ENCODE measurements at places on chromosomes 3 and 15.

DNA sequence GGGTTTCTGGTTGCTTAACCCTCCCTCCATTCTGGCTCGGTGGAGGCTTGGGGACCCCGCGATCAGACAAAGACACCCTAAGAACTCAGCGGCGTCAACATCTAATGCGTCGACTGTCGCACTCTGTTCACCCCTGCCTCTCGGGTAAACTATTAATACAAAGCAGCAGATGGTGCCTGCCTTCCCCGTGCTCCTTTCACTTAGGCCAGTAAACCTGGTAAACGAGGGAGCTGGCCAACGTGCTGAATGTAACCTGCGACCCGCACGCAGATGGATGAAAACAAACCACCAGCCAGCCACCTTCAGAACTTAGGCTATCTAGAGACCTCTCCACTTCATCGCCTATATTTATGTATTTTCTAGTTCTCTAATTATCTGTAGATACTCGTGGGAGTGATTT is 848 bp upstream of the CADPS start:
- no peak for DNase-seq

GRCh38 chr3:101279162-101279561 is 41.2 kb downstream of the IMPG2 start:
- no peak for DNase-seq

DNA sequence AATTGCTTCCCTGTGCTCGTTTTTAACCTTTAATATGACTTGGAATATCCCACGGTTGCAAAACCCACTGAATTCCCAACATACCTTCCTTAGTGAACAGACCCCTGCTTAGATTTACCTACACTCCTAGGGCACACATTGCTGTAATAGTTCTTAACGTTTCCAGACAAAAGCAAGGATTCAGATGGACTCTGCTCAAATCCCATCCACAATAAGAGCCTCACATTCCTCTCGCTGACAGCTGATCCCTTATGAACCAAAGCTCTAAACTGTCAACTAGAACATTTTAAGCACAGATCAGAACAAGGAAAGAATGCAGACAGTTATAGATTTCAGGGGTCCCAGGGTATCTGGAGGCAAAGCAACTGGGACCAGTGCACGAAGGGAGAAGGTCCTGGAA is 248.3 kb upstream of the ICE2 start:
- DNase-seq, result no peak

DNA sequence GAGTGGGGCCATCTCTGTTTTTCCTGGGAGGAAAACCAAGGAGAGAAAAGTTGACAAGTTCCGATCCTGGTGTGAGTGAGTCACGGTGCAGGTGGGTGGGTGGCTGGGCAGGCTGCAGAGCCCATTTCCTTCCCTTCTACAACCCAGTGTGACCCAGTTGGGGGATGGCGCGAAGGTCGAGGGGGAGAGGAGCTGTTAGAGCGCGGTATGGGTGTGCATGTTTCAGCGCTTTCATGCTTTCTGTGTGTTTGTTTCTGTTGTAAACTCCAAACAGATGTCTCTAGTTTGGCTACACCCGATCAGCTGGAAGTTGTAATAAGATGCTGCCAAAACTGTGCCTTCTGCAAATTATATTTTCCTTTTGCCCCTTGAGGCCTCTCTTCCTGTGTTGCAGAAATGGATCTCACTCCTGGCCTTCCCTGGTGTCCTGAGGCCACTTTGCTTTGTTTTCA is 3.8 kb downstream of the FAM43A start:
- no peak for DNase-seq

GRCh38 chr3:53566461-53567145 is 72.2 kb downstream of the CACNA1D start:
- DNase-seq, result no peak

- DNase-seq, result no peak
Measured at GRCh38 chr15:27271258-27271657, 300.3 kb downstream of the GABRG3 start.

GRCh38 chr3:131973731-131974130 is 61.1 kb downstream of the CPNE4 start:
- DNase-seq, result no peak

DNA sequence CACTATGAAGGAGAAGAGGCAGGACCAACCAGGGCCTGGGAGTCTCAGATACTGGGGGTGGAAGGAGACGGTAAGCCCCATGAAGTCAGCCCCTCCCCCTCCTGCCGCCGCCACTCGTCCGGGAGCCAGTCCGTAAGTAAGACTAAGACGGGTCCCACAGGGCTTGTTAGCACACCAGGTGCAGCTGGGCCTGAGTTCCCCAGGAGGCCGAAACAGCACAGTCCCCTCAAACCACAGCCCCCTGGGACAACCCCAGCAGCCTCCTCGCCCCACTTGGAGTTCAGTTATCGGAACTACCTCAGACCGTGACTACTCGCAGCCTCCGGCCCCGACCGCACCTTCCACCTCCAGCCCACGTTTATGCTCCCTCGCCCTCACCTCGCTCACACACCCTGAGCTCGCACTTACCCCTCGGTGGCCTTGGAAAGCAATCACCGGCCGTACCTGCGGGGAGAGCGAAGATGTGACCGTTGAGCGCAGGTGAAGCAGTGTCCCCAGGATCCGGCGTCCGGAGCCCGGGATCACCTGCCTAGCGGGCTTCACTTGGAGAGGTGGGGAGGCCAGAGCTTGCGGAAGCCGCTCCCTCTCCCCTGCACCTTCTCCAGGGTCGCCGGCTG is 557 bp downstream of the ELL3 start:
- no peak for DNase-seq

DNA sequence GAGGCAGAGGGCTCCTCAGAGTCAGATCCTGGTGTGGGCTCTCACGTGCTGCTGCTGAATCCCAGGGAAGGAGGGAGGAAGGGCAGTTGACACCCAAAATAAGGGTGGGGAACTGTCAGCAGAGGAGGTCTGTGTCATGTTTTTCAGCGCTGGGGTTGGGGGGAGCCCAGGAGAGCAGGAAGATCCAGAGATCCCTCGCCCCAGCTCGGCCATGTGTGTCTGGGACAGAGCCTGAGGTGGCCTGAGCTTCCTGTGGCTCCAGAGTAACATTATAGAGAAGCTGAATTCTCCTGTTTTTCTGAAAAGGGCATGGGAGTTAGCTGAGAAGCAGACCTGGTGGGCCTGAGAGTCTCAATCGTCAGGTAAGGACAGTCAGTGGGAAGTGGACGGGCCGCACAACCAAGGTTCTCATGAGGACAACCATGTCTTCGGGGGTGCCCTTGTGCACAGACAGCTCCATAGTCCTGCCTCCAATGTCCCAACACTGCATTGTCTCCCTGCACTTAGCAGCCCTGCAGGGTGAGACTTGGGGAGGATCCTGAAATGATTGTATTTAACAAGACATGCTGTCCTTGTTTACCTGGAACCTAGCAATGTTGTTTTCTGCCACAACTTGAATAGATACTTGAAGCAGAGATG is 18.4 kb downstream of the UMPS start:
- DNase-seq, result no peak

DNA sequence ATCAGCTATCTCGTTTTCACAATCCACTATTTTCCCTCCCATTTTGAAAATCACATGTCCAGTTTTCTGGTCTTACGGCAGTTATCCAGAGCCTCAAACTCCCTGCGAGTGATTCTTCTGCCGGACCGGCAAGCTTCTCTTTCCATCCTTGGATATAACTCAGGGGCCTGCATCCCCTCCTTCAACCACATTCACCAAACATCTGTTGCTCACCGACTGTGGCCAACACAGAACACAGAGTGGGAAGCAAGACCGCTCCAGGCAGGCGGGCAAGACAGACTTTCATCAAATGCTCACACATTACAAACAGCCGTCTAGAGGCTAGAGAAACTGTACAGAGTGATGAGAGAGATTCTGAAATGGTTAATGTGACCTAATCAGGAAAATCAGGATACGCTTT is 7.6 kb upstream of the SLC12A8 start:
- no peak for DNase-seq

DNA sequence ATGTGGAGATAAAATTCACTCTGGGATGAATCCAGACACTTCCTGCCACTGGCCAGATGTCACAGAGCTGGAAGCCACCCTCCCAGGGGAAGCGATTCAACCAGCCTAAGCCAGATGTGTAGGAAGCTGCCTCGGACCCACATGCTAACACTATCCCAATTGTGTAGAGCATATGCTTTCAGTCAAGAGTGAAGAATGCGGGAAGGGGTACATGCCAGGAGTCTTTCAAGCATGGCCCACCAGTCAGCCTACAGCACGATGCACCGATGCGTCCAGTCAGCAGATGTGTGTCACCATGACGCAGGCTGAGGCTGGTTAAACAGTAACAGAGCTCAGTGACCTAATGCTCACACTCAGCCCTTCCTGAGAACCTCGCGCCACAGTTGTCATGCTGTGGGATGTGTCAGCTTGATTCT is 38.8 kb upstream of the BNC1 start:
- DNase-seq, result no peak

- no peak for DNase-seq
Measured at GRCh38 chr15:90367576-90367975, 15.5 kb downstream of the ZNF774 start.

DNA sequence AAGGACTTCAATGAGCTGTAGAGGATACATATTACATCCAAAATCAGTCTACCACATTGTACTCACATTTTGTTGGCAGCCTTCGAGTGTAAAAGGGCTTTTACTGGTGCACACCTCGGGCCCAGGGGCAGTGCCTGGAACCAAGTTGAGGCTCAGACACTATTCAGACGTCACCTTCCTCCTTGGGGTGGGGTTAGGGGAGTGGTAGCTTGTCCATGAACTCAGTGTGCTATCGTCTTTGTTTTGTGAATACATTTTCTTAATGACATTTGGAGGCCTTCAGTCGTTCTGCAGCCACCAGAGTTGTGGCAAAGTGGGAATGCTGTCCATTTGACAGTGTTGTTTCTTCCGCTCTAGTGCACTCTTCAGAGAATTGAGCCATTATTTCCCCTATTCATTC is 114.2 kb downstream of the PGPEP1L start:
- no peak for DNase-seq

DNA sequence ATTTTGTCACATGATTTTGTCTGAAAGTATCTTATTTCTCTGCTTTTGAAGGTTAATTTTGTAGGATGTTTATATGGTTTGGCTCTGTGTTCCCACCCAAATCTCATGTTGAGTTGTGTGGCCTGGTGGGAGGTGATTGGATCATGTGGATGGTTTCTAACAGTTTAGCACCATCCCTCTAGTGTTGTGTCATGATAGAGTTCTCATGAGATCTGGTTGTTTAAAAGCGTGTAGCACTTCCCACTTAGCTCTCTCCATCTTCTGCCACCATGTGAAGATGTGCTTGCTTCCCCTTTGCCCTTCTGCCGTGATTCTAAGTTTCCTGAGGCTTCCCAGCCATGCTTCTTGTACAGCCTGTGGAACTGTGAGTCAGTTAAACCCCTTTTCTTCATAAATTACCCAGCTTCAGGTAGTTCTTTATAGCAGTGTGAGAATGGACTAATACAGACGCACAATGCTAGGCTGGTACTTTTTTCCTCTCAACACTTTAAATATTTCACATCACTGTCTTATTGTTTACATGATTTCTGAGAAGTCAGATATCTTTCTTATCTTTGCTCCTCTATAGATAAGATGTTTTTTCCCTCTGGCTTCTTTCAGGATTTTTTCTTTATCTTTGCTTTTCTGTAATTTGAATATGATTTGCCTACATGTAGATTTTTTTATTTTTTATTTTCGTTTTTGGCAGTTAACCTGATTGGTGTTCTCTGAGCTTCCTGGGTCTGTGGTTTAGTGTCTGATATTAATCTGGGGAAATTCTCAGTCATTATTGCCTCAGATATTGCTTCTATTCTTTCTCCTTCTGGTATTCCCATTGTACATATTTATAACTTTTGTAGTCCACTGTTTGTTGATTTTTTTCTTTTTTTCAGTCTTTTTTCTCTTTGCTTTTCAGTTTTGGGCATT is 22.2 kb downstream of the BTD start:
- no peak for DNase-seq

DNA sequence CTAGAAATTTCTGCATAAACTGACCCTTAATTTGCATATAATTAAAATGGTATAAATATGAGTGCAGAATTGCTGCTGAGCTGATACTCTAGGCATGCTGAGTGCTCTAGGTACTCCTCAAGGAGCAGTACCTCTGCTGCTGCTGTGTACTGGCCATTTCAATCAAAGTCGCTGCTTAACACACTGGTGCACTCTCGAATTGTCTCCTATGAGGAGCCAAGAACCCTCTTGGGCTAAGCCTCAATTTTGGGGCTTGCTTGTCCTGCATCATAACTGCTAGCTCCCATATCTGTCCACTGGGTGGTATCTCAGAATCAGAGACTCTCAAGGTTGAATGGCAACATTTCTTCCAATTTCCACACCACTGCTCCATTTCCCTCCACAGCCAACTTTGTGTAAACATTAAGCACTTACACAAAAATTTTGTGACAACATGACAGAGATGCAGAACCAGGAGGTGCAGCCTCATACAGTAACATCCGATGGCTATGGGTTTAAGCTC is 82.5 kb downstream of the XXYLT1 start:
- DNase-seq, result no peak

GRCh38 chr15:65329288-65329983 is 25.0 kb downstream of the RNU5B-1 start:
- peak; percentile 56 for DNase-seq

DNA sequence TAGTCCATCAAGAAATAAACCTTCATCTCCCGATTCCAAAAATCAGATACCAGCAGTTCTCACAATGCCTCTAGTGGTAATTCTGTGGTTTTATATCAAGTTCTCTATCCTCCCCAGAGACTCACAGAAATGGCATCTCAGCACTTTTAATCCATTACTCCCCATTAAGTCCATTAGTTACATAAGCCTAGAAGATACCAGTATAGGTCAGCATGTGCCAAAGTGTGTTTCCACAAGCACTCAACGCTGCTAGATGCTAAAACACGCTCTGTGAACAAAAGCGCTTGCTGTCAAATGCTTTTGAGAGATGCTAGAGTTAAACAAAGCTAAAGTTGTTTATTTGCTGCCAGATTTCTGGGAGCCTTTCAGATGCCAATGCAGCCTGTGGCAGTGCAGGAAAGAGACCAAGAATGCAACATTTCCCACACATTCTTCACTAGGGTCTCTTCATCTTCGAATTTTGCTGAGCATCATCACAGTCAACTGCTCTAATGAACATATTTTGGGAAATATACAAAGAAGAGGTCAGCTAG is 918.8 kb upstream of the CFAP20DC start:
- DNase-seq, result no peak

GRCh38 chr3:181417748-181418147 is 294.0 kb upstream of the SOX2 start:
- no peak for DNase-seq

- no peak for DNase-seq
Measured at GRCh38 chr3:54042259-54042823, 80.0 kb upstream of the CACNA2D3 start.

DNA sequence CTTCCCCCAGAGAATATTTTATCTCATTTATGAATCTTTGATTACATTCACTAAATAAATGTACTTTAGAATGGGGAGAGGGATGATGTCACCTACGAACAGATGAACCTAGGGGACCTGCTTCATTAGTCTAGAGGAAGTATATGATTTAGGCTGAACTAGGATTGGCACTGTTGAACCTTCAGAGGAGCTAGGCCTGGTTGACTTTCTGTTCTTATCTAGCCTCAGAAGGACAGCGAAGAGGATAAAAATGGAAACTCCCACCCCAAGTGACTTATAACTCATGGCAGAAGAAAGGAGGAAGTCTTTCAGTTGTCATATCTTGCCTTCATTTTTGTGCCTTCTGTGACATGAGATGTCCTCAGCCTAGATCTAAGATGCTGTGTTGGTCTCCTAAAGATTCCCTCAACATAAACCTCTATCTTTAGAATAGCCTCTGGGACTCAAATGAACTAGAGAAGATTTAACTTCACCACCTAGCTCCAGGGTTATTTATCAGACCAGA is 42.6 kb downstream of the POLG start:
- no peak for DNase-seq

Measured in left forelimb (tissue), 1 donor.